GM23248 (cell line): ENCODE measurements at places on chromosomes 5 and 9. TPM values are rescaled to one million over a fixed set of nuclear protein-coding genes. Genes with fewer than 3 reads are reported as not detected.

DNA sequence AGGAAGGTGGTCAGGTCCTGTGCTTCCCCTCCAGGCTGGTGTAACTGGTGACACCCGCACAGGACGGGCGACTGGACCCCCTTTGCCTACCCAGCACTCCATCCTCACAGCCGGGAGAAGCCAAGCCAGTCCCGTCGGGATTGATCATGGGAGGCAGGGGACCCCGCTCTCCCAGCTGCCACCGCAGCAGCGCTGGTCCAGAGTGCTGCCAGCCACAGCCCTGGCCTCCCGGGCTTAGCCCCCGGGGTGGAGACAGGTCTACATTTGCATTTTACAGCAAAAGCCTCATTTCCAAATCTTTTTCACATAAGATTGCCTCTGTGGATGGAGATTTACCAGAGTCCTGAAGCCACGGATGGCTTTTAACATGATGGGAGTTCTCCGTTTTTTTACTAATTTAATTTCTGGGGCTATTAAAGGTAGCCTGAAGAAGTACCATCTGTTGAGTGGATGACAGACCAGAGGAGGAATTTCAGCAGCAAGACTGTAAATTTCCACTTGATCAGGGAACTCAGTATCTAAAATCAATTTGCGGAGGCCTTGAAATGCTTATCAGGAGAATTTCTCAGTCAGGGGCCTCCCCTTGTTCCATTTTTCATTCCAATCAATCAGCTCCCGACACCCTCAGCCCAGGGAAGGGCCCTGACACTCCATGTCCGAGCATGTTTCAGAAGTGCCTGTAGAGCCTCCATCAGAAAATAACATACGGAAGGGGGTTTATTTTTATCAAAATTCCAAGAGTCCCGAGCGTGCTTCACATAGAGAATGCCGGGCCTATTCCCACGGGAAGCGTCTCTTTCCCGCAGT, 80.6 kb downstream of the OLFM1 start:
- no peak overlapping the region for H3K27ac ChIP-seq
- no peak overlapping the region for H3K4me3 ChIP-seq
- no peak for DNase-seq
- no peaks in the 10 kb centered on the region for H3K4me1 ChIP-seq

- H3K4me3 ChIP-seq, result peak overlapping the region; percentile 43
- peaks cover 69% of the 10 kb centered on the region for H3K4me1 ChIP-seq
- H3K27me3 ChIP-seq, result no peaks in the 10 kb centered on the region
- no peaks in the 10 kb centered on the region for H3K36me3 ChIP-seq
- DNase-seq, result peak; percentile 76
Measured at GRCh38 chr9:16825971-16826625, 44.4 kb downstream of the BNC2 start.

DNA sequence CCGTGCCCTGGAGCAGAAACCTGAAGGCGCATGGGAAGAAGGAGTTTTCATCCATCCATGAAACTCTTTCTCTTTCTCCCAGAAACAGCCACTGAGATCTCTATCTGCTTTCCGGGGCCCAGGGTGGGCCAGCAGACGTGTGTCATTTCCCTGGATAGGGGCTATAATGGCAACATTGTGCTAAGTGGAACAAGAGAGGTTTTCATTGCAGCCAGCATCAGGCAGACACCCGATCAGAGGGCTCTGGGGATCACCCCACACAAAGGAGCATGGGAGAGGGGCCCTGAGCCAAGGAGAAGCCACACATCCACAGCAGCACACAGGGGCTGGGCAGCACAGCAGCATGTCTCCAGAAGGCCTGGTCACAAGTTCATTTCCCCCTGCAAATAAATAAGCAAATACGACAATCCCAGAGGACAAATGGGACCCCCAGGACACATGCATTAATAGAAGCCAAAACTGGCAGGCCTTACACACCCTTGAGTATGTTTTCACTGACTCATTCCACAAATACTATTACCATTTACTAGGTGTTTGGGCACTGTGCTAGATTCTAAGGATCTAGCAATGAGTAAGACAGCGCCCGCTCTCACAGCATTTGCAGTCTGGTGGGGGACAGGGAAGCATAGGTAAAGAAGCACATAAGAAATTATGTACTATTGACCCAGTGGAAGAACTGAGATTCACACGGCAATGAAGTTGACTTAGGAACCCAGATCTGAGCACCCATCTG, 4.3 kb upstream of the AFAP1L1 start:
- 0 out of 2 replicates have a peak, but pooled peaks cover 8% of the 10 kb centered on the region for H3K27me3 ChIP-seq
- no peaks in the 10 kb centered on the region for H3K4me1 ChIP-seq
- no peak overlapping the region for H3K4me3 ChIP-seq
- peak; percentile 10 for DNase-seq
- no peaks in the 10 kb centered on the region for H3K36me3 ChIP-seq

Gene PHF24
- 0.25 TPM in 1 of 2 replicates, not detected in the other for total RNA-seq

Gene SMARCA2
- 47.4 and 78.9 TPM in 2 replicates for total RNA-seq

GRCh38 chr5:109849478-109850088, 159.9 kb downstream of the MAN2A1 start:
- no peak overlapping the region for H3K27ac ChIP-seq
- H3K36me3 ChIP-seq, result peaks cover 16% of the 10 kb centered on the region; the same call in 1 of the 2 replicates
- H3K27me3 ChIP-seq, result no peaks in the 10 kb centered on the region
- no peak overlapping the region for H3K4me3 ChIP-seq
- no peak for DNase-seq

Gene MSX2
- total RNA-seq, result 2.4 and 3.0 TPM in 2 replicates

- peak within 1 kb of the TSS; percentile 56 for H3K27ac ChIP-seq
- H3K36me3 ChIP-seq, result no peaks in the 10 kb centered on the region; the same call in 1 of the 2 replicates
- no peaks in the 10 kb centered on the region for H3K27me3 ChIP-seq
- H3K4me3 ChIP-seq, result peak within 1 kb of the TSS; percentile 96
- DNase-seq, result peak; percentile 90
Measured at GRCh38 chr5:178130576-178131445, at the start of gene RMND5B. Gene RMND5B, plus strand, starts transcription at chr5:178131014. Its CDS starts 7,106 bp downstream, at chr5:178138120.

GRCh38 chr5:32163785-32164184, 10.3 kb downstream of the GOLPH3 start:
- H3K27me3 ChIP-seq, result no peaks in the 10 kb centered on the region
- H3K4me3 ChIP-seq, result no peak overlapping the region
- H3K4me1 ChIP-seq, result peaks cover 8% of the 10 kb centered on the region
- no peak for DNase-seq
- H3K27ac ChIP-seq, result no peak overlapping the region

Gene PCSK5
- 3.9 and 4.3 TPM in 2 replicates for total RNA-seq

Gene SEMA6A
- total RNA-seq, result under 0.01 TPM in 1 of 2 replicates, not detected in the other

- DNase-seq, result peak; percentile 37
- no peaks in the 10 kb centered on the region for H3K36me3 ChIP-seq
- H3K4me3 ChIP-seq, result no peak overlapping the region
- peaks cover 3% of the 10 kb centered on the region; the same call in 1 of the 2 replicates for H3K27me3 ChIP-seq
- no peak overlapping the region for H3K27ac ChIP-seq
Measured at GRCh38 chr9:27519466-27520465, 4.3 kb upstream of the IFNK start.

- H3K4me3 ChIP-seq, result no peak overlapping the region
- peak; percentile 78 for DNase-seq
- peak overlapping the region; percentile 37 for H3K27ac ChIP-seq
- peaks cover 20% of the 10 kb centered on the region for H3K4me1 ChIP-seq
- H3K27me3 ChIP-seq, result no peaks in the 10 kb centered on the region
- no peaks in the 10 kb centered on the region for H3K36me3 ChIP-seq
Measured at GRCh38 chr5:169213479-169213878, 87.5 kb downstream of the SLIT3 start.

DNA sequence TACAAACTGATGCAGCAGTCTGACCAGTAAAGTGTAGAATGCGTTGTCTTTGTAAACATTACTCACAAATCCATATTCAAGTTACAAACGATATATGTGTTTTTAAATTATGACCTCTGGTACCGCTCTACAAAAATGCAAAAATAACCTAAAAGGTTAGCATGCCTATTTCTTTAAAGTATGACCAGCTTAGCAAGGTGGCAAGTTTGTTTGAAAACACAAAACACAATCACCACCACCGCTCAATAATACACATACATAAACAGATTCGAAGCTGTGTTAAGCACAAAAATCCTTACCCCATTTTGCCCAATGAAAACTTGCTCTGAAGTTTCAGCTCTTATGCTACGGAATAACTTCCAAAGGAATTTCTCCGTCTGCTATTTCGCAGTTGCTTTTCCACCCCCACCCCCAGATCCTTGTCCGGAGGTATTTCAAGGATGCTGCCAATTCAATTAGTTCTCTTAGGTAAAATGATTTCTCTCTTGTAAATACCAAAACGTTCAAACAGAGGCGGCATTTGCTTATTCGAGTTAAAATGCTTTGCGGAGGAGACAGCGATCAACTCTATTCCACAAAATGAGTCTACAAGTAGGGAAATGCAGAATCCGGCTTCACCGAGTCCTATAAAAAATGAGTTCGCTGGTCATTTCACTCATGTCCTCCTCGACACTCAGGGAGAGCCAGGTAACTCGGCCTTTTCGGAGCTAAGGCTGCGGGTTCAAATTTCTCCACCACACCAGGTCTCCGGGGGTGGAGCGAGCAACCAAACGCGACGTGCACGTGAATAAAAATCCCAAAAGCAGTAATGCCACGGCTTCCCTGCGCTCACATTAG, 1.2 kb downstream of the HOMER1 start:
- peaks cover 22% of the 10 kb centered on the region for H3K4me1 ChIP-seq
- H3K27ac ChIP-seq, result peak overlapping the region; percentile 78
- H3K4me3 ChIP-seq, result peak overlapping the region; percentile 84
- no peaks in the 10 kb centered on the region for H3K27me3 ChIP-seq
- no peaks in the 10 kb centered on the region for H3K36me3 ChIP-seq

GRCh38 chr5:124061068-124061430, 549.1 kb downstream of the CSNK1G3 start:
- H3K4me3 ChIP-seq, result no peak overlapping the region
- no peak overlapping the region for H3K27ac ChIP-seq
- DNase-seq, result no peak
- H3K27me3 ChIP-seq, result peaks cover 5% of the 10 kb centered on the region; the same call in 1 of the 2 replicates

Gene VCAN
- 241 and 327 TPM in 2 replicates for total RNA-seq

- no peaks in the 10 kb centered on the region for H3K4me1 ChIP-seq
- no peaks in the 10 kb centered on the region for H3K27me3 ChIP-seq
- H3K36me3 ChIP-seq, result 0 out of 2 replicates have a peak, but pooled peaks cover 3% of the 10 kb centered on the region
Measured at GRCh38 chr9:33017283-33018041, 7.6 kb upstream of the DNAJA1 start.

Gene TCF7
- 1.4 and 2.5 TPM in 2 replicates for total RNA-seq

Gene STPG3
- total RNA-seq, result not detected in 2 replicates

DNA sequence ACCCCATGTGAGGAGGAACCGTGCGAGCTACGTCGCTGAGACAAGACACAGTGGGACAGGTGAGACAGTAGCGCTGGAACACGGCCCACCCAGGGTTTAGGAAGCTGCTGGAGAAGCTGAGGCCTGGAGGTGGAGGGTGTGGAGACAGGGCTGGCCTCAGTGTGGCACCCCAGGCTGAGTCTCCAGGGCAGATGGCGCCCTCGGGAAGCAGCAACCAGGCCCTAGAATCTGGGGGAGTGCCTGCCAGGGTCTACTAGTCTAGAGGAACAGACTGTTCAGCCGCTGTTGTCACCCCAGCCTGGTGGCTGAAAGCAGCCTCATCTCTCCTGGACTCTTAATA, 4.6 kb upstream of the TERT start:
- no peaks in the 10 kb centered on the region for H3K4me1 ChIP-seq
- no peak overlapping the region for H3K4me3 ChIP-seq
- no peaks in the 10 kb centered on the region for H3K36me3 ChIP-seq
- H3K27me3 ChIP-seq, result peaks cover 46% of the 10 kb centered on the region

GRCh38 chr5:58800861-58801540, 218.1 kb downstream of the RAB3C start:
- H3K4me1 ChIP-seq, result no peaks in the 10 kb centered on the region
- no peak overlapping the region for H3K27ac ChIP-seq

Gene BASP1
- total RNA-seq, result 121 and 124 TPM in 2 replicates

Gene FBXL7
- 7.5 and 8.7 TPM in 2 replicates for total RNA-seq

GRCh38 chr5:41695920-41696582, 174.2 kb downstream of the OXCT1 start:
- H3K4me1 ChIP-seq, result no peaks in the 10 kb centered on the region
- H3K27me3 ChIP-seq, result peaks cover 12% of the 10 kb centered on the region
- no peak overlapping the region for H3K27ac ChIP-seq
- H3K36me3 ChIP-seq, result no peaks in the 10 kb centered on the region

DNA sequence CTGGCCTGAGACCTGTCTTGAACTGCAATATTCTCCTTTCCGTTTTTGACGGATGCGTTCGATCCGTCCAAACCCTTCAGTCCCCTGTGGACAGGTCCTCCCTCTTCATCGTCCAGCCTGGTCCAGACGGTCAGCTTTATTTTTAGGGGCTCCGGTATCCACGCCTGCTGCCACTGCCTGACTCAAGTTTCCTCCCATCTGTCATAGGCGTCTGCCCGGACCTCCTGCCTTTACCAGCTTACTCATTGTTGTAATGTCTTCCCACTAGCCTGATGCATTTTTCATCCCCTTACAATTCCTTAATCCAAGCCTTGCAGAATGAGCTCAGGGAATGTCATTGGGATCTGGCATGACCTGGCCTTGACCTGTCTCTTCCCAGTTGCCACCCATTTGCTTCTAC, 145.8 kb downstream of the TENT4A start:
- H3K27me3 ChIP-seq, result no peaks in the 10 kb centered on the region
- H3K36me3 ChIP-seq, result no peaks in the 10 kb centered on the region
- no peaks in the 10 kb centered on the region for H3K4me1 ChIP-seq
- DNase-seq, result no peak
- H3K4me3 ChIP-seq, result no peak overlapping the region

DNA sequence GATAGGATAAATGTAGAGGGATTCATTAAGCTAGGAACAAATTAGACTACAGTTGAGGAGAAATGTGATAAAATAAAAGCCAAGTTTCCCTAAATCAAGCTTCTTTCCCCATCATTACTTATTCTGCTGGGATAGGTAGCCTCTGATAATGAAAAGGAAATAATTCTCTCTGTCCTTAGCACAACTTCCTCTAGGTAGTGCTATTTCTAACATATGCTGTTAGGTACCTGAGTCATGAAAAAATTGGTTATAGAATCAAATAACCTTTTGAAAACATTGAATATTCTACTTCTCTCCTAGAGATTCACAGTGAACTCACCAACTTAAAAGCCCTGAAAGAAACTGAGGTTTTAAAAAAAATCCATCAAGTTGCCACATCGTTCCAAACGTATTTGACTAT, 1793.1 kb downstream of the EFNA5 start:
- no peaks in the 10 kb centered on the region for H3K4me1 ChIP-seq
- DNase-seq, result peak; percentile 2
- no peaks in the 10 kb centered on the region for H3K27me3 ChIP-seq
- H3K36me3 ChIP-seq, result no peaks in the 10 kb centered on the region
- H3K27ac ChIP-seq, result no peak overlapping the region
- no peak overlapping the region for H3K4me3 ChIP-seq

DNA sequence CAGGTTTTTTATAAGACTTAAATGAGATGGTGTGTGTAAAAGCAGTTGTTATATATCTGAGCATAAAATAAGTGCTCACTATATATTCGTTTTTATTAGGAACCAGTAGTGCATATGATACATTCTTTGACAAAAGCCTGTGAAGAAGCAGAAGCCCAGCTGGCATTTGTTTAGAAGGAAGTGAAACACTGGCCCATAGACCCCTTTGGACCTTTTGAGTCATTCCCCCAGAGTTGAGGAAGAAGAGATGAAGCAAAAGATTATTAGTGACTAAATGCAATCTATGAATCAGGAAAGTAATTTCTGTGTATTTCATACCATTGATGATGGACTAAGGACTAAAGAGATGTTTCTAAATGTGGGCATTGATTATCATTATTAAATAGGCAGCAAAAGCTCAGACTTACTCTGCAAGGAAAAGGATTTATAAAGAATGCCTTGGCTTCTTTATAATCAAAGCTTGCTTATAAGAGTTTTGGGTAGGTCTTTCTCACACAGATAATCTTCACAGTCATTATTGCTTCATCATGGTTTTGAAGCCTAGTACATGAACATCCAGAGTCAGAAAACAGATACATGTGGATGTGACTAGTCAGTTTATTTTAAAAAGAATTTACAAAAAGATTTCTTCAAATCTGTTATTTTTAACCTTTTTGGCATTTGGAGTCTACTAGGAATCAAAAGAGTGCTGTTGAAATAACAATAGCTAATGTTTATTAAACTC, 16.9 kb upstream of the FER start:
- H3K27me3 ChIP-seq, result no peaks in the 10 kb centered on the region
- DNase-seq, result no peak
- peaks cover 28% of the 10 kb centered on the region for H3K4me1 ChIP-seq

Gene ELL2
- total RNA-seq, result 228 and 243 TPM in 2 replicates

Gene CDH10
- 1.6 and 5.7 TPM in 2 replicates for total RNA-seq

Gene NPR3
- 87.1 and 97.0 TPM in 2 replicates for total RNA-seq
